ENCODE measurements at places on chromosomes 2 and 18.
A peak's percentile ranks its signal among the peaks of the same experiment; 100 is the strongest.

GRCh38 chr18:7990670-7991069, 423.6 kb downstream of the PTPRM start:
- DNase-seq, result no peak

DNA sequence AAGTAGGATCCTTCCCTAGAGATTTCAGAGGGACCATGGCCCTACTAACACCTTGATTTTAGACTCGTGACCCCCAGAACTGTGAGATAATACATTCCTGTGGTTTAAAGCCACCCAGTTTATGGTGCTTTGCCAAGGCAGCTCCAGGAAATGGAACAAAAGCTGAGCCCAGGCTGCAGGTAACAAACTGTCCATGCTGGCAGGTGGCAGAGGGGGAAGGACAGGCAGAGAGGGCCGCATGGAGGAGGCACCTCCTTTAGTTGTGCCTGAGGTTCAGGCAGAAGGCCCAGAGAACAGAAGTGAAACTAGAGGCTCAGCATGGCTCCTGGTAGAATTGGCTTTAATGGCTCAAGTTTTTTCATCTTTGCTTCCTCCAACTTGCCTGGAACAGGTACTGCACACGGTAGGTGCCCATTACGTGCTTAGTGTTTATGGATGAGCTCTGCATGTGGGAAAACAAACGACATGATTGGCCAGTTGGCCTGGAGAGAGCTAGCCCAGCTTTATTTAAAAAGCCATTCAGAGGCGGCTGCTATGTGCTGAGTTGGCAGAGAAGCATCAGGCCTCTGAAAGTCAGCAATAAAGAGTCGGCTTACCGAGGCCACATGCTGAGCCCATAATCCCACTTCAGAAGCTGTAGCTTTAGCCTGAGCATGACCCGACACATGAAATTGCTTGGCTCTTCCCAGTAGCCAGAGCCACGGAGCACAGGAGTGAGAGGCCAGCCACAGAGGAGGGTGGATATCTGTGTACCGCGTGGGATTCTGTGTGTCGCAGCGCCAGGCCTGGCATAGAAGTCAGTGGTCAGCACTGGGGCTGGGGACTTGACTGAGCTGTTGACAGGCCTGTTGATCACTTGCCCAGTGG, 36.5 kb downstream of the HS1BP3 start:
- DNase-seq, result no peak

DNA sequence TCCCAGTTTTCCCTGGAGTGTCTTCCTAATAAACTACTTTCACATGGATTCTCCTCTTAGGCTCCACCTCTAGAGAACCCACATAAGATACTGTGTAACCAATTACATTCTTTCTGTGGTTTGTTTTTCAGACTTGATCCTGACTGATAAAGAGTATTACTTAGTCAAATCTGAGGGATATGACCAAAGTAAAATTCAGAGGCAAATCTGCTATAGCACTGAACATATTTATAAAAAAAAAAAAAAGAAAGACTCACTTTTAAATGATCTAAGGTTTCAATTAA, 13.9 kb downstream of the CKAP2L start:
- no peak for DNase-seq

GRCh38 chr2:202944816-202945215, 32.7 kb downstream of the CARF start:
- DNase-seq, result no peak

DNA sequence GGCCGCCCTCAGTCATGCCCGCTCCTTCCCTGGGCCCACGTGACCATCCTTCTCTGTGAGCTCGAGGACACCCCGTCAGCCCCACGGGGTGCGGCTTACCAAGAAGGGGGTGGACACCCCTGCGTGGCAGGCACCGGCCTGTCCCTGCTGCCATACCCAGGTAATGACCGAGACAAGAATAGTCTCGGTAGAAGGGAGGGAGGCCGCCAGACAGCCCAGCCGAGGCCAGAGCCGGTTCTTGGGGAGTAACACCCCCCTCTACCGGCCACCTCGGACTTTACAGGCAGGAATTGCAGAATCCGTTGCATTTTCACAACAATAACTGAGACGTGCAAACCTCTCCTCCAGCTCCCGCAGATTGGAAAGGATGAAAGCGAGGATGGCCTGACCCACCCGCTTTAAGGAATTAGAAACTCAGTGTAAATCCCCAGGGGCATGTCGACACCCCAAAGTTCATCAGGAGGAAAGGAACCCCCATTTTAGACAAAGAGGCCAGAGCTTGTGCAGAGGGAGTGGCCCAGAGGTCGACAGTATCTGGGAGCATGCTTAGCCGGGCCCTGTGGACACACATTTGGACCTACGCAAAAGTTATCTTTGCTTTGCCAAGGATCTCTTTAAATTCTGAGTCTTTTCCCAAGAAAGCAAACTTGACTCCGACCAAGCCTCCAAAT, 60.1 kb upstream of the GLI2 start:
- DNase-seq, result peak; percentile 58

GRCh38 chr2:167264380-167264779, 376.1 kb downstream of the XIRP2 start:
- DNase-seq, result peak; percentile 50

DNA sequence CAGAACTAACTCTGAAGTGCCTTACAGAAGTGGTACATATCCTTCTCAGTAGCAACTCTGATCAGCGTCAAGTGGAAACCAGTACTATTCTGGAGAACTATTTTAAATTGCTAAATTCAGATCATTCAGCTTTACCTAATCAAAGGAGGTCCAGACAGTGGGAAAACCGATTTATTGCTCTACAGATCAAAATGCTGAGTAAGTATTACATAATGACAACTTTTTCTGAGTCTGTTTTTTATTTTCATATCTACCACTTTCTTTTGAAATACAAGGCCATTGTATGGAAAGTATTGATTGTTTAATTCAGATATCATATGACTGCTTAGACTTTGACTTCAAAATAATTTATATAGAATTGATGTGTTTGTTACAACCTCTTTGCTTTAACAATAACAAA, 68.7 kb downstream of the NBEAL1 start:
- no peak for DNase-seq

DNA sequence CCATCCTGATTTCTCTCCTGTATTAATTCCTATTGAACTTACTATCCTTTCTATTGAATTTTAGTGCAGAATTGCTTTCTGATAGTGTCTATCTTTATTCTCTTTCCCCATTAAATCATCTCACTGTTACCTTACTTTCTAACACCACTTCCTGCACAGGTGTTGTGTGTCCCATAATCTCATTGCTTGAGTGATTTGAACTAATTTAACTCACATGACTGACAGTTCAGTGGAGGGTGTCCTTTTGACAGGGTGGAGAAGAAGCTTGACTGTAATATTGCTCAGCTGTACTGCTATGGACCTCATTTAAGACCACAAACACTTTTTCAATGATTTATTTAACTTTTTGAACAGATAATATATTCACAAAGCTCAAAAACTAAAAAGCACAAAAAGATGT, 211.8 kb downstream of the NRXN1 start:
- DNase-seq, result no peak

DNA sequence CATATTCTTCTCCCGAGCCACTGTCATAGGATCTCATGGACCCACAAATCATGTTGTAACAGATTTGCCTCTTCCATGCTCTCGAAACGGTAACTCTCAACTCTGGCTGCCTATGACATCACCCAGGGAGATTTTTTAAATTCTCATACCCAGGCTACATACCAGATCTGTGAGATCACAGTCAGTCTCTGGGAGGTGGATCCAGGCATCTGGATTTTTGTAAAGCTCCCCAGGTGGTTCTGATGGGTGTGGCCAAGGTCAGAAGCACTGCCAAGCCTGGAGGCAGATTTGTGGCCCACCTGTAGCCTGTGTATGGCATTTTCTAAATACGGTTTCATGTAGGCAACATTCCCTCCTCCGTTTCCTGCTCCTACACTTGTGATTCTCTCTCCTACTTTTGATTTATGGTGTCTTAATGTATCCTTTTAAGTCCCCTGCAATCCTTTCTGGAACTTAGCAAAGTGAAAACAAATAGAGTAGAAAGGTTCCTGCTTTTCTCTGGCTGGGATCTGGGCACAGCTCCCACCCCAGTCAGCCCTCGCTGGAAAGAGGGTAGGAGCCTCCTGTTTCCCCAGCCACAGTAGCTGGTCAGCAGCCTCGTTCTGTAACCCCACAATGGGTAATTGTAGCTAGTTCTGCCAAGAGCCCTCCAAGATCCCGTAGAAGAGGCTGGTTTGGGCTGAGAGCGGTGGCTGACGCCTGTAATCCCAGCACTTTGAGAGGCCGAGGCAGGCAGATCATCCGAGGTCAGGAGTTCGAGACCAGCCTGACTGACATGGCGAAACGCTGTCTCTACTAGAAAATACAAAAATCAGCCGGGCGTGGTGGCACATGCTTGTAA, 96.2 kb downstream of the KLHL29 start:
- DNase-seq, result no peak

DNA sequence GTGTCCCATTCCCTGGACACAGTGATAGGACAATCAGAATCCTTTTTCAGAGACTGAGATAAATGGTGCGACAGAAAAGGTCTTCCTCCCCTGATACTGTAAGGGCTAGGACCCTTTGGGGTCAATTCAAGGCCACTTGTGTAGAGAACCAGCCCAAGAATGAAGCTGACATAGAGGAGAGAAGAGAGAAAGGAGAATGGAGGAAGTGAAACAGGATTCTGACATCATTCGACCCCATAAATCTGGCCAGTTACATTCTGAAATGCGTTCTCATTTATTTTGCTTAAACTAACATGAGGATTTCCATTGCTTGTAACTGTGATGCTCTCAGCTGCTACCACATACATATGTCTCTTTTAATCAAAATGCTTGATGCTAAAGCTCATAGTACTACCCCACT, 148.1 kb downstream of the TMEM163 start:
- no peak for DNase-seq

DNA sequence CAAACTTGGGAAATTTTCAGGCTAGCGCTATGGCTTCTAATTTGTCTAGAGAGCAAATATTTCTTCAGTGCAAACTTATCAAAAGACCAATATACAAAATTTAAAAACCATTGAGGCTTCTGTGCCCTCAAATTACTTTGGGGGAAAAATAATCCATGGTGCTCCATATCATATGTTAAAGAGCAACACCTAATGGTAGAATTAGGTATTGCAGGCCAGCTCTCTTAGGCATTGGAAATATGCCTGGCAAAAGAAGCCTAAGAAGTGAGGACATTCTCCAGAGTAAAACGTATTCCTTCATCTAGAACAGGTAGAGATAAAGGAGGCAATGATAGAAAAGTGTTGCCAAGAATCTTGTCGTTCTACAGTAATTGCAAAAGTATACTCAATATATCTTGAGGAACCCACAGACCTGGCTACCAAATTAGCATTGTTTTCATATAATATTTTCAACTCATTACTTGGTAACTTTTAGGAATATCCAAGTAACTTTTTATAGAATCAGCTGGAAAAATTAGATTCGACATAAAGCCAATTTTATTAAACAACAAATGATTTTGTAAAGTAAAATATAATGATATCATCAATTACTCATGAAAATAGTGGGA, 401.1 kb downstream of the BCL11A start:
- DNase-seq, result no peak

DNA sequence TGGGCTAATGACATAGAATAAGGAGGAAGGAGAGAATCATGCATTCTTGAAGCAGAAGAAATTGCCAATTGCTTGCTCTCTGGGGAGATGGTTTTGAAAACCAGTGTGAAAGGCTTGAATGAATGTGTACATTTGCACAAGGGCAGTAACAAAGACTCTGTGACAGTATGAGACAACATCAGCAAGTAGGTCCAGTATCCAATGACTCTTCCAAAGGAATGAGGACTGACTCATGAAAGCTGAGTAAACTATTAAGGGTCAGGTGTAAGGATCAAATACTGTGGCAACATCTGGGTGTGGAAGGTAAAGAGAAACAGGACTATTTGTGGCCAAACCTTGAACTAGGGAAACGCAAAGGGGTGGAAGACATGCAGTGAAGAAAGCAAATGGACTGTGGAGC, 886.0 kb upstream of the CHAC2 start:
- DNase-seq, result no peak

GRCh38 chr2:157741819-157742484, 113.3 kb upstream of the ACVR1C start:
- DNase-seq, result peak; percentile 47

- DNase-seq, result peak; percentile 20
Measured at GRCh38 chr2:42547014-42547413, 21.4 kb upstream of the MTA3 start.

DNA sequence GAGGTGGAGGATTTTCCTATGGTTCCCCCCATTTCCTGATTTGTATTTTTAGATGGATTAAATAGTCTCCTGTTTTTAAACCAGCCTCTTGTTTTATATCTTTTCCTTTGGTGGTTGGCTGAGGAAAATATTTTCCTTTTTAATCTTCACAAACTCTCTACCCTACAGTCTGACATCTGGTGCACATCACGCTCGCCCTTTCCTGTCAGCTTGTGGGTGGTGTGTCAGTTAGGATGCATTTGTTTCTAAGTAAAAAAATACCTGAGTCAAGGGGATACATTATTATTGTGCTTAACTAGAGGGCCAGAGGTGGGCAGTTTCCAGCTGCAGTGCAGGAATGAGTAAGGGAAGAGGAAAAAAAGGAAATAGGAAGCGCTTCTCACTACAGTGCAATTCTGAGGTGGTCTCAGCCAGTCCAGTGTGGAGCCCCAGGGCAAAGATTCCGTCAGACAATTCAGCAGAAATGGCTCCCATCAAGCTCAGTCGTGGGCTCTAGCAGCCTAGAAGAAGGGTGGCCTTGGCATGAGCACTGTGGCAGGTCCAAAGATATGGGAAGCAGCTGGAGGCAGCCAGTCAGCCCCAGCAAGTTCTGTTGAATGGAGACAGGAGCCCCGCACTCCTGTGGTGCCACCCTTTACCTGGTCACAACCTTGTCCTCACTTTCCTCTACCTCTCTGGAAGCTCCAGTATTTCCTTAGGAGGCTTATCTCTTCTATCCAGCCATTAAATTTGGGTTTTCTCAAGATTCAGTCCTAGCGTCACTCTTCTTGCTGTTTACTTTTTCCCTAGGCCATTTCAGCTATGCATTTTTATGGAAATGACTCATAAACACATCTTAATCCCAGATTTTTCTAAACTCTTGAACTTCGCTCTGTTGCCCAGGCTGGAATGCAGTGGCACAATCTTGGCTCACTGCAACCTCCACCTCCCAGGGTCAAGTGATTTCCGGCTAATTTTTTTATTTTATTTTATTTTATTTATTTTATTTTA, 18.5 kb downstream of the SFTPB start:
- no peak for DNase-seq

GRCh38 chr2:240569998-240570530, 1.8 kb downstream of the RNPEPL1 start:
- DNase-seq, result peak; percentile 26

All from dorsolateral prefrontal cortex (tissue), 122 donors.